Smooth muscle cell of the umbilical artery (primary cell): ENCODE measurements at places on chromosomes 6 and 20. TPM values are rescaled to one million over a fixed set of nuclear protein-coding genes. Genes with fewer than 3 reads are reported as not detected.

The GCNT2 gene
- 0.09 TPM in 1 of 2 replicates, not detected in the other for total RNA-seq

The TRIM39 gene
- total RNA-seq = 9.5 and 10.8 TPM in 2 replicates

The GPR6 gene
- not detected in 2 replicates for total RNA-seq

The DLL1 gene
- under 0.01 and 0.14 TPM in 2 replicates for total RNA-seq

The CFAP61 gene
- total RNA-seq = 0.32 TPM in 1 of 2 replicates, not detected in the other

The NDUFAF4 gene
- 6.8 and 11.9 TPM in 2 replicates for total RNA-seq

The COL19A1 gene
- 0.59 and 1.0 TPM in 2 replicates for total RNA-seq

The SMLR1 gene
- not detected in 2 replicates for total RNA-seq

The GUCA1A gene
- total RNA-seq = 0.30 and 0.46 TPM in 2 replicates

The PRL gene
- total RNA-seq = not detected in 2 replicates

The ROS1 gene
- 0.05 and 0.30 TPM in 2 replicates for total RNA-seq

The CEP85L gene
- total RNA-seq = 12.5 and 20.8 TPM in 2 replicates

The RIPOR3 gene
- total RNA-seq = 1.2 and 8.6 TPM in 2 replicates

The RIMS1 gene
- 0.89 and 3.6 TPM in 2 replicates for total RNA-seq

The SLC22A3 gene
- total RNA-seq = 142 and 243 TPM in 2 replicates

The PPP1R14C gene
- total RNA-seq = under 0.01 and 0.09 TPM in 2 replicates

The RHAG gene
- not detected in 2 replicates for total RNA-seq

The TMC2 gene
- not detected in 2 replicates for total RNA-seq

The MATN4 gene
- not detected in 2 replicates for total RNA-seq

The GJA10 gene
- not detected in 2 replicates for total RNA-seq

The RTEL1 gene
- total RNA-seq = 7.1 and 14.3 TPM in 2 replicates

The GID8 gene
- 28.4 and 34.7 TPM in 2 replicates for total RNA-seq

The RIPPLY2 gene
- not detected in 2 replicates for total RNA-seq

The ADAM33 gene
- 16.4 and 18.7 TPM in 2 replicates for total RNA-seq

The HDGFL1 gene
- total RNA-seq = not detected in 2 replicates

The FAXC gene
- total RNA-seq = 0.59 and 2.1 TPM in 2 replicates

The CRYBG1 gene
- 1.5 and 3.6 TPM in 2 replicates for total RNA-seq

The GTSF1L gene
- total RNA-seq = not detected in 2 replicates

The CARMIL1 gene
- 4.5 and 7.5 TPM in 2 replicates for total RNA-seq

The BPIFB4 gene
- not detected in 2 replicates for total RNA-seq

The OLIG3 gene
- not detected in 2 replicates for total RNA-seq

The OR10C1 gene
- not detected in 2 replicates for total RNA-seq

The LY6G6D gene
- total RNA-seq = not detected in 2 replicates

The TRIM31 gene
- total RNA-seq = not detected in 2 replicates

The HSD17B8 gene
- total RNA-seq = 1.8 and 4.5 TPM in 2 replicates

The MOXD1 gene
- total RNA-seq = 62.4 and 118 TPM in 2 replicates
